ENCODE measurements at places on chromosomes 12 and 14. TPM values are rescaled to one million over a fixed set of nuclear protein-coding genes. Genes with fewer than 3 reads are reported as not detected.

PSEN1 gene
- total RNA-seq = 55.3 TPM

TSPAN8 gene
- not detected for total RNA-seq

SLCO1B1 gene
- not detected for total RNA-seq

TAS2R42 gene
- total RNA-seq = not detected

- DNase-seq = no peak
These were observed 8.2 kb downstream of the A2M start for GRCh38 chr12:9107542-9107873.

- peak; percentile 28 for DNase-seq
These were observed 874 bp upstream of the RNU6-8 start for GRCh38 chr14:32203928-32204357.
